Vagina (tissue), 2 donors: ENCODE measurements at places on chromosomes 7 and 10. TPM values are rescaled to one million over a fixed set of nuclear protein-coding genes. Genes with fewer than 3 reads are reported as not detected.

Gene ZNF727
- 5.4 TPM for total RNA-seq

Gene ASAH2B
- 0.74 TPM for total RNA-seq

Gene PRF1
- 20.9 TPM for total RNA-seq

Gene LRIT1
- not detected for total RNA-seq

Gene FOXK1
- total RNA-seq, result 28.5 TPM

Gene MYPN
- not detected for total RNA-seq

Gene ZNF117
- 18.2 TPM for total RNA-seq

Gene BTBD16
- total RNA-seq, result not detected

Gene GNB2
- 283 TPM for total RNA-seq

Gene TMEM213
- not detected for total RNA-seq

Gene HOXA4
- total RNA-seq, result 0.98 TPM

Gene MSMB
- not detected for total RNA-seq

Gene SLC26A4
- total RNA-seq, result not detected

Gene LEP
- total RNA-seq, result 7.4 TPM

Gene CLCN1
- not detected for total RNA-seq

Gene SUN3
- total RNA-seq, result not detected

Gene CCDC3
- total RNA-seq, result 12.8 TPM

Gene TMEM229A
- total RNA-seq, result not detected

Gene FXYD4
- total RNA-seq, result not detected

Gene PANK1
- 10.3 TPM for total RNA-seq

Gene CXCL12
- 112 TPM for total RNA-seq

Gene ASB4
- 0.25 TPM for total RNA-seq

Gene IFIT5
- 9.1 TPM for total RNA-seq

Gene ABCB1
- 2.9 TPM for total RNA-seq

Gene PLCE1
- 13.0 TPM for total RNA-seq

Gene PLPP4
- 2.5 TPM for total RNA-seq

Gene TLX1
- not detected for total RNA-seq

Gene NUDT1
- total RNA-seq, result 19.4 TPM

Gene VAX1
- not detected for total RNA-seq

Gene TMEM236
- total RNA-seq, result not detected

Gene SSBP1
- 74.4 TPM for total RNA-seq

Gene RBM20
- total RNA-seq, result 5.2 TPM

Gene DNAJC12
- 2.7 TPM for total RNA-seq

Gene NPFFR1
- not detected for total RNA-seq

Gene UPK3B
- 2.7 TPM for total RNA-seq

Gene GIMAP1
- total RNA-seq, result 5.2 TPM
